ENCODE measurements at places on chromosomes 4 and X.

DNA sequence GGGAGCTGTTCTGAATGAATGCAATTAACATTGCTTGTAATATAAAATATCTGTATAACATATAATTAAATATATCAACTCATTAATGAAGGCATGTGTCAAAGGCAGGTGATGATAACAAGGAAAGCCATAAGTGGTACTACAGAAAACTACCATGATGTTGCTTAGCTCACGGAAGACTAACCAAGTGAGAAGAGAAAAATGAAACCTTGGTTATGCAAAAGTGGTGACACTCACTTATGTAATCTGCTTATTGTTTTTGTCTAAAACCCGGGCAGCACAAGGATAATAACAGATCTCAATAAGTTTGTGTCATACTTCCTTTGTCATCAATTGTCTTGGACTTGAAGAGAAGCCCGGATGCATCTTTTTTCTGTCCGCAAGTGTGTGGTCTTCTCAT is 156.4 kb downstream of the HS6ST2 start:
- no peak for DNase-seq

- DNase-seq: no peak
These were observed 26.8 kb downstream of the PDGFRA start for GRCh38 chr4:54255881-54256280.

DNA sequence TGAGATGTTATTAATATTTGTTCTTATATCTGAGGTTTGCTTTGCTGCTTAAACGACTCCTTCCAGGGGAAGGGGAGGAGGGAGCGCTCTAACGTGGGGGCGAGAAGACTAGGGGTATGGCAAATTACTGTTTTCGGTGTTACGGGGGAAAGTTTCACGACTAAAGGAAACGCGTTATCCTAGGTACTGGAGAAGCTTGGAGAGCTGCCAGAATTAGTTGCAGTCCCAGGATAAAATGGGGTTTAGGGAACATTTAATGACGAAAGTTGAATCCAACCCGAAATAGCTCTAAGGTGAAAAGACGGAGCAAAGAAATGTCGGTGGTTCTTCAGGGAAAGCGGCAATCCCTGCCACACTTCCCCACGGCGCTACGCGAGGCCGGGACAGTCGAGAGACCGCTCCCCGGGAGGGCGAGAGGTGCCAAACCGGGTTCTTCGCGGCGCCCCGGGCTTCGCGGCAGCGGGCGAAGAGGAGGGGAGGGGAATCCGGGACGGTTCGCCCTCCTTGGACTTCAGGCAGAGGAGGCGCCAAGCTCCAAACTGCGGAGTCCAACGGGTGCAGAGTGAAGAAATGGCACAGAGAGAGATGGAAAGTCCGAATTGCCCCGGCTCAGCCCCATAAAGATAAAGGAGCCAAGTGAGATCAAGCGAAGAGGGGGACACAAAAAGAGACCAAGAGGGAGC is 724 bp downstream of the THOC2 start:
- DNase-seq: no peak

- DNase-seq: no peak
These were observed 108.4 kb upstream of the BMP2K start for GRCh38 chr4:78667764-78668163.

- DNase-seq: no peak
These were observed 32.2 kb downstream of the MID2 start for GRCh38 chrX:107857837-107858236.

GRCh38 chr4:111631215-111631999 is 513.8 kb upstream of the FAM241A start:
- DNase-seq: no peak

DNA sequence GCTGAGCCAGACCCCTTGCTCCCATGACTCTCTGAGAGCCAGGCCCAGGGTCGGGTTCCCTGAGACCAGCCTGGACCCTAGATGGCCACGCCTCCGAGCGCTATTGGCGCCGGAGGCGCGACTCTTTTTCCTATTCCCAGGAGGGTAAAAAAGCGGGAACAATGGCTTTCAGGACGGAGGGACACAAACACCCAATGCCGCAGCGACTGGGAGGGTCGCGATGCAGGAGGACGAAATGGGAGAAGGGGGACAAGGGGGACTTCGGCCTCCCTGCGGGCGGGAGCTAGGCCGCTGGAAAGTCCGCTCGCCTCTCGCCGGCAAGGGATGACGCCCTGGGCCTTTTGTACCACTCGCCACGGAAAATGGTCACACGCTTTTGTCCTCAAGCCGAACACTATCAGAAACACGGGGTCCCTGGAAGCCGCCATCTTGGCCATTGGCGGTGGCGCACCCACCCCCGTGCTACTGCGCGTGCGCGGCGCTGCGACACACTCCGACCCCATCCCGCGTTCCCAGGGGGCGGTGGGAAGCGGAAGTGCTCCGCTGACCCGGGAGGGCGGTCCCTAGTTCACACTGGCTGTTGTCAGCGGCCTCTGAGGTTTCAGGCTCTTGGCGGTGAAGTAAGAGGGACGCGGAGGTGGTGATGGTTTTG is 98.4 kb downstream of the ZNF674 start:
- DNase-seq: peak; percentile 57

DNA sequence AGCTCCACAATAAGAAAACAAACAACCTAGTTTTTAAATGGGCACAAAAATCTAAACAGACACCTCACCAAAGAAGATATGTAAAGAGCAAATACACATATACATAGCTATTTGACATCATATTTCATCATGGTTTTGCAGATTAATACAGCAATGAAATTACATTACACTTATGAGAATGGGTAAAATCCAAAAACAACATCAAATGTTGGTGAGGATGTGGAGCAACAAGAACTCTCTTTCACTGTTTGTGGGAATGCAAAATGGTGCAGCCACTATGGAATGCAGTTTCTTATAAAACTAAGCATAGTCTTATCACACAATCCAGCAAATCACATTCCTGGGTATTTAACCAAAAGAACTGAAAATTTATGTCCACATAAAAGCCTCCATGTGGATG is 25.0 kb downstream of the TLR6 start:
- DNase-seq: no peak

DNA sequence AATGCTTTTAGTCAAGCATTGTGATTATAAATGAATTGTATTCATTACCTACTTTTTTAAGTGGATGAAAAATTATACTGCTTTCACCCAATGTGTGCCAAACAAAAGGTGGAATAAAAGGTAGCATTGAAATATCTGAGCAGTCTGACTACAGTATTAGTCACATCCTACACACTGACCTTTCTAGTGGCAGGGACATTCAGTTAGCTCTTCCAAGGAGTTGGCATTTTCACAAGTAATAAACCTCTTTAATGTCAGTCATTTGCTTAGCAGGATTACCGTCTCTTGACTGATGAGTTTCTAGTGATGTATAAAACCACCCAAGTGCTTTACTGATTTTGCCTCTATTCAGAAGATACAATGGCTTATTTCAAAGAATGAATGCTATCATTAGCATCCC is 687.9 kb downstream of the ARAP2 start:
- DNase-seq: no peak

DNA sequence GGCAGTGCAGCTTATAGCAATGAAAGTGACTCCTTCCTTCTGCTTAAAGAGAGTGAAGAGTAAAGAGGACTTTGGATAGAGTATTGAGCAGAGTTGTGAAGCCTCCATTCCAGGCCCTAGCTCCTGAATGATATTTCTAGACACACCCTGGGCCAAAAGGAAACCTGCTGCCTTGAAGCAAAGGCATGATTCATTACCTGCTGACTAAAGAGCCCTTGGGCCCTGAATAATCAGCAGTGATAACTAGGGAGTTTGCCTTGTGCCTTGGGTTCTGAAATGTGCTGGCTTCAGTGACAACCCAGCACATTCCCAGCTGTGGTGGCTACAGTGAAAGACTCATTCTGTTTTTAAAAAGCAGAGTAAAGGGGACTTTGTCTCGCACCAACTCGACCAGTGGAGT is 49.2 kb downstream of the STPG2 start:
- no peak for DNase-seq

DNA sequence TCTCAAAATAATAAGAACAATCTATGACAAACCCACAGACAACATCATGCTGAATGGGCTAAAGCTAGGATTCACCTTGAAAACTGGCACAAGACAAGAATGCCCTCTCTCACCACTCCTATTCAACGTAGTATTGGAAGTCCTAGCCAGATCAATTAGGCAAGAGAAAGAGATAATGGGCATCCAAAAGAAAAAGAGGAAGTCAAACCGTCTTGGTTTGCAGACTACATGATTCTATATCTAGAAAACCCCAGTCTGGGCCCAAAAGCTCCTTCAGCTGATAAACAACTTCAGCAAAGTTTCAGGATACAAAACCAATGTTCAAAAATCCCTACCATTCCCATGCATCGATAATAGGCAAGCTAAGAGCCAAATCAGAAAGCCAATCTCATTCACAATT is 59.0 kb downstream of the CHM start:
- DNase-seq: no peak

- DNase-seq: no peak
These were observed 120.6 kb downstream of the SPRY1 start for GRCh38 chr4:123517176-123517575.

- no peak for DNase-seq
These were observed 591.2 kb downstream of the ZNF674 start for GRCh38 chrX:45954026-45954425.

All from stimulated activated CD8-positive, alpha-beta memory T cell treated with anti-CD3 and anti-CD28 coated beads, Interleukin-7, amount 100 ng/mL, for 1 hour (primary cell).